ENCODE measurements at places on chromosomes 1 and 21.

GRCh38 chr1:109721042-109721441 is 9.0 kb downstream of the GSTM5 start:
- DNase-seq: no peak

GRCh38 chr1:10667861-10668761 is 128.3 kb downstream of the CASZ1 start:
- no peak for DNase-seq

DNA sequence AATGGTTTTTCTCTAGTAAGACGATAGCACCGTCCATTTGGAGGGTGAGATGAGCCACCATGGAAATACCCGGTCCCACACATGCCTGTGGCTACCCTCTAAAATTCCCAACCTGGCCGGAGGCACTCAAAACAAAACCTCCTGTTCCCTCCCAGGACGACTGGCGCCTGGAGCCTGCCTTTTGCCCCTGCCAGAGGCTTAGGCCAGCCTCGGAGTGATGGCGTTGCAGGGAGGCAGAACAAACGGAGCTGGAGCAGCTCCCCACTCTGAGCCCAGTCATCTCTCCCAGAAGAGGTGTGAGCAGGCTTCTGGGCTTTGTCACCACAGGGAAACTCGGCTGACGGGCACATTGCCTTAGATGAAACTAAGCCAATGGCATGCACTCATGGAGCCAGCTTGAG is 213.7 kb upstream of the HOOK1 start:
- no peak for DNase-seq

DNA sequence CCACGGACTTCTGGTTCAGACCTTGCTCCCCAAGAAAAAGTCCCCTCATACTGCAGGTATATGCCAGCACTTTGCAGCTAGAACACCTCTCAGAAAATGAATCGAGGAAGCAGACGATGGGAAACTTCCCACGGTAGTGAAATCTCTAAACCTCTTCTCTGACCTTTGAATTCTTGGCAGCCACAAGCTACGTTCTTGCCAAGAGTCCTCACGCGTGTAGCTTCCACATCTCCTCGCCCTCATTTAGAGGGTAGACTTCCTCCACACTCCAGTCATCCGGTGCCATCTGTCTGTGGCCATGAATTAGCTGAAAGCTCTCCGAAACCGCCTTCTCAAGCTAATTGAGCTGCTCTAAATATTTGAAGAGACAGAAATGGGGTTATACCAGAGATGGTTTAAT is 127.8 kb downstream of the RGS7 start:
- DNase-seq: no peak

DNA sequence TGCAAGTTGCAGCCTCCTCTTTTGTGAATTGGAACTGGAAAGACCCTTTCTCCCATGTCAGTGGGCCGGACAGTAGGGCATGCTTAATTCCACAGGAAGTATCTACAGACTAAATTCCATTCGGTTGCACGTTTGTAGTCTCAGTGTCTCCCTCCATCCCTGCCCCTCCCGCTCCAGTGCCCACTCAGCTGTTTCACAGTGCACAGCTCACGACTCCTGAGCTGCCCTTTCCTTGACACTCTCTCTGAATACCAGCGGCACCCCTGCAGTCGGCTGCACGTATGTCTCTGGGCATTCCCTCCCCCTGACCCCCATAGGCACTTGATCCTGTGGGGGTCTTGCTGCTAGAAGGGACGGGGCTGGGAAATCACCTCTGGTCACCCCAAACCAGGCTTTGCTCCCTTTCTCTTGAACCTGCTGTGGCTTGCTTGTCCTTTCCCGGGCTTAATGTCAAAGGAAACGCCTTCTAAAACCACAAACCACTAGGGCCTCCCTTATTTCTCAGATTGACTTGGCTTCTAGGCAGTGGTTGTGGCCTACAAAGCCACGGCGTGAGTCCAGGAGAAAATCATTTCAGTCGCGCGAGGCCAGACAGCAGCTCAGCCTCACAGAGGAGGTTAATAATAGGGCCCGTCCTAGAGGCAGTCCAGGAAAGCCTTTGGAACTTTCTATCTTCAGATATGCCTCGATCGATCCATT is 365.3 kb upstream of the PROX1 start:
- DNase-seq: no peak

- no peak for DNase-seq
Measured at GRCh38 chr1:153355445-153356071, 2.1 kb upstream of the S100A9 start.

All from stimulated activated naive CD4-positive, alpha-beta T cell treated with Interleukin-2 at 50 U/mL for 16 hours (primary cell).